Left renal cortex interstitium (tissue), 4 donors: ENCODE measurements at places on chromosomes 2 and 18.

GRCh38 chr2:68784188-68784587, 49.6 kb downstream of the ARHGAP25 start:
- no peak for DNase-seq

- no peak for DNase-seq
These were observed 555.4 kb downstream of the SLC4A3 start for GRCh38 chr2:220182790-220183189.

- no peak for DNase-seq
These were observed 28.4 kb downstream of the M1AP start for GRCh38 chr2:74619651-74620297.

- no peak for DNase-seq
These were observed 32.1 kb upstream of the NCKAP5 start for GRCh38 chr2:133600266-133600928.

- DNase-seq: no peak
These were observed 208.0 kb downstream of the GALR1 start for GRCh38 chr18:77457681-77458080.

- DNase-seq: no peak
These were observed 9.6 kb upstream of the DPYSL5 start for GRCh38 chr2:26838121-26838906.

- no peak for DNase-seq
These were observed 260.8 kb downstream of the TGIF1 start for GRCh38 chr18:3710712-3711301.

DNA sequence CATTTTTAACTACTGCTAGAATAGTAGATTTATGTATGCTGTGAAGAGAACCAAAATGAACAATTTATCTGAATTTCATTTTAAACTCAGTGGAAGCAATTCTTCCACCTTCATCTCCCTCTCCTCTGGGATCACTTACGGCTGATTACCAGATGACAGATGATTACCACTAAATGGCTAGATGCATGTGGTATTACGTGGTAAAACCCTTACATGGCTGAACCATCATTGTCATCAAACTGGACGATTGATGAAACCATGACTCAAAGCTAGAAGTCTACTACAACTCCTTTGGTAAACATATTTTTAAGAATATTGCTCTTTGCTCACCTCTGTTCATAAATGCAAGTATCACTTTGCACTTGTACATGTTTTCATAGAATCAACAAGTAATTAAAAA, 48.5 kb upstream of the DOCK10 start:
- no peak for DNase-seq

DNA sequence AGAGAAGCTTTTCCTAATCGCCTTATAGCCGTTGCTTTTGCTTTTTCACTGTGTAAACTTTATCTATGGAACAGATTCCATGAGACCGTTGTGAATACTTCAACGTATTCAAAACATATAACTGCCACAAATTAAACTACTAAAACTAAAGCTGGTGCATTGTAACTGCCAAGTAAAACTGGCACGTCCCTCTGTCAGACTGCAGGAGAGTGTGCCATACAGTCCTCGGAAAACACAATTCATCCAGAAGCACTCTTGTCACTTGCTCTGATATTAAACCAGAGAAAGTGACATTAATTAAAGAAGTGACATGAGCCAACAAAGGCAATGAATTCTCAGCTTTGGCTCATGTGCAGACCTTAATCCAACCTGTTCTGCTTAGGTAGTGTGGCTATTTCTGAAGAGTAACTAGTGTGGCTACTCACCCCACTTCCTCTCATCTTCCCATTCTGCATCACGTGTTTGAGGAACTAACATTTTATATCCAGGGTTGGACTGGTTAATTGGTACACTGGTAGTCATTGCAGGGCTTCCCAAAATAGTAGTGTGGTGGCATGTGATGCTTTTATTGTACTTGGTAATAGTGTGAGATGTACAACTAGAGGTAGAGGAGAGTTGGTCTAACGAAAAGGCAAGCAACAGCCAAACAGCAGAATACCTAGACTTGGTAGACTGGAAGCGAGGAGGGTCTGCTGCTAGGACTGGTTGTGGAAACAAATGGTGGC, 9.7 kb downstream of the VRK2 start:
- DNase-seq: no peak

GRCh38 chr2:173160618-173161017, 85.0 kb downstream of the MAP3K20 start:
- no peak for DNase-seq

DNA sequence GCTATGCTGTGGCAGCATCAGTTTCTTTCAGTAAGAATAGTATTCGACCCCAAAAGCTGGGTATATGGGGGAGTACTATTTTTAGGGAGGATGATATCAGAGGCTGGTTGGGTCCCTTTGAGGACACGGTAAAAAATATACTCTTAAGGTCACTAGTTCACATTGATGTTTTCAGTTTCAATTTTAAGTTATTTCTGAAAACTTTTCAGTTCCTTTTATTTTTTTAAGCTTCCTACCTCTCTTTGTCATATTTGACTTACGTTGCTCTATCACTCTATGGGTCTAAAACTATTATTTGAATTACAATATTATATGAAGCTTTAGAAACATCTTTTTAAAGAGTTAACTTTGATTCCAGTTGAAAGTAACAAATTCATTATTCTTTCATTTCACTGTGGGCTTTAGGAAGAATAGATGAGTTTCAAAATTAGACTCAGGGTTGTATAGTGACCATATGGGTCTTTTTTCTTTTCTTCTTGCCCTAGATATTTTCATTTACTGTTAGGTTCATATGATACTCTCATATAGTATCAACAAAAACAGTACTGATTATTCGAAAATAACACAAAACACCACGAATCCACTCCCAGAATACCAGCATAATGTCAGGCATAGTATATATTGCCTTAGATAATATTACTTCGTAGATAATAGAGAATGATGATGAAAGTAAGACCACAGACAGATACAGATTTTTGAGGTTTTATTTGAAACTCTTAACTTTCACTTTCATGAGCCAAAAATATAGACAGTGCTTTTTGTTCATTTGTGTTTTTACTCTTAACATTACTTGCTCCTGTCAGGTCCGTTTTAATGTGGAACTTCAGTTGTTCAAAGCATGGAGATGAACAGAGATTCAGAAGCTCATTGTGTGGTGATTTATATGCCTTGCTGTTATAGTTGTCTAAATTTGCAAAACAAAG, 9.8 kb downstream of the RMDN2 start:
- no peak for DNase-seq

GRCh38 chr18:34709104-34709503, 994 bp upstream of the DTNA start:
- DNase-seq: no peak

DNA sequence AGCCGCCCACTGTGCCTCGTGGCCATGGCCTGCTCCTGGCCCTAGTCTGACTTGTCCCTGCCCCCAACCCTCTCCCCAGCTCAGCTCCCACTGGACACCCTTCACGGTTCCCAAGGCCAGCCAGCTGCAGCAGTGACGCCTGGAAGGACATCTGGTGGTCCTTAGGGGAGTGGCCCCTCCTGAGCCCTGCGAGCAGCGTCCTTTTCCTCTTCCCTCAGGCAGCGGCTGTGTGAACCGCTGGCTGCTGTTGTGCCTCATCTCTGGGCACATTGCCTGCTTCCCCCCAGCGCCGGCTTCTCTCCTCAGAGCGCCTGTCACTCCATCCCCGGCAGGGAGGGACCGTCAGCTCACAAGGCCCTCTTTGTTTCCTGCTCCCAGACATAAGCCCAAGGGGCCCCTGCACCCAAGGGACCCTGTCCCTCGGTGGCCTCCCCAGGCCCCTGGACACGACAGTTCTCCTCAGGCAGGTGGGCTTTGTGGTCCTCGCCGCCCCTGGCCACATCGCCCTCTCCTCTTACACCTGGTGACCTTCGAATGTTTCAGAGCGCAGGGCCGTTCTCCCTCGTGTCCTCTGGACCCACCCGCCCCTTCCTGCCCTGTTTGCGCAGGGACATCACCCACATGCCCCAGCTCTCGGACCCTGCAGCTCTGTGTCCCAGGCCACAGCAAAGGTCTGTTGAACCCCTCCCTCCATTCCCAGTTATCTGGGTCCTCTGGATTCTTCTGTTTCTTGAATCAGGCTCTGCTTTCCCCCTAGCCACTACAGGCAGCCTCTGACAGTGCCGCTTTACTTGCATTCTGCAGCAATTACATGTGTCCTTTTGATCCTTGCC, 35.8 kb downstream of the ANO7 start:
- DNase-seq: no peak

- no peak for DNase-seq
These were observed 19.4 kb upstream of the CCNT2 start for GRCh38 chr2:134899204-134899603.

- DNase-seq: no peak
These were observed 11.7 kb upstream of the CNGA3 start for GRCh38 chr2:98334439-98335078.

DNA sequence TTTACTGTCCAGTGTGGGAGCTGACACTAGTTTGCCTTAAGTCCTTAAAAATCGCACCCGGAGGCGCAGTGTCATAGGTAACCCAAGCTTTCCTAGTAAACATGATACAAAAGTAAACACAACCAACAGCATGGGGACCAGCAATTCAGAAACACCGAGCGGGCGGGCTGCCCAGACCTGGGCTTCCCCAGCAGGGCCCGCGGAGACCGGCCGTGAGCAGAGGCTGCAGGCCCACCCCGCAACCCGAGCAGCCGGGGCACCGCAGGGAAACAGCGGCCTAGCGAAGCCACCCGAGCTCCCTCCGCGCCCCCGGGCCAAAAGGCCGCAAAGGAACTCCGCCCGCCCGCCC, 296 bp downstream of the TTC21B start:
- DNase-seq: no peak

- DNase-seq: no peak
These were observed 34.9 kb downstream of the PPM1B start for GRCh38 chr2:44203542-44203941.

DNA sequence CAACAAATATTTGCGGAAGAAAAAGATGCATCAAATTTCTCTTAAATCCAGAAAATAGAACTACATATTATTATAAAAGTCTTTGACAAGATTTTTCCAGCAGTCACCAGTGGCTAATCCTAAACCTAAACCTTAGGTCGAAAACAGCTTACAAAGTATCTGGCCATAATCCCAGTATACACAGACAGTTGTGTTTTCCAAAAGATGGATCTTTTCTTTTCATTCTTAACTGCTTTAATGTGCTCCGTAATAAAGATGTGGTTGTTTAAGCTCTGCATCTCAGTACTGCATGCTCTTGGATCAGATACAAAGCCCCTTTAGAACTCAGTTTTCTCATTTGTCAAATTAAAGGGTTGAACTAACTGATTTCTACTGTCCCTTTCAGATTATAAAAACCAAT, 247.8 kb downstream of the TXNL1 start:
- no peak for DNase-seq

DNA sequence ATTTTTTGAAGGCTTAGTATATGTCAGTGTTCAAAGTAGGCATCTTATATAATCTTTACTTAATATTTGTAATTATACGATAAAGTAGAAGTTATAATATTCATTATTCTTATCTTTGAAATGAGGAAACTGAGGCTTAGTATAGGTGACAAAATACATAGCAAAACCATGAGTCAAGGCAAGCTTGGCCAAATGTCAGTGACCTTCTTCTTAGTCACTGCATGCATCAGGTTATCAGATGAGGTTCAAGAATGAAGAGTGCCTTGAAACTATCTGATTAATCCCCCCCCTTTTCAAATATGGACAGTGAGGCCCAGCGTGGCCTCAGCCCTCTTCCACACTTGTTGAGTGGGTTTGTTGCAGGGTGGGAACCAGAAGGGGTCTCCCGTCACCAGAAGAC, 59.3 kb downstream of the PMAIP1 start:
- DNase-seq: no peak

DNA sequence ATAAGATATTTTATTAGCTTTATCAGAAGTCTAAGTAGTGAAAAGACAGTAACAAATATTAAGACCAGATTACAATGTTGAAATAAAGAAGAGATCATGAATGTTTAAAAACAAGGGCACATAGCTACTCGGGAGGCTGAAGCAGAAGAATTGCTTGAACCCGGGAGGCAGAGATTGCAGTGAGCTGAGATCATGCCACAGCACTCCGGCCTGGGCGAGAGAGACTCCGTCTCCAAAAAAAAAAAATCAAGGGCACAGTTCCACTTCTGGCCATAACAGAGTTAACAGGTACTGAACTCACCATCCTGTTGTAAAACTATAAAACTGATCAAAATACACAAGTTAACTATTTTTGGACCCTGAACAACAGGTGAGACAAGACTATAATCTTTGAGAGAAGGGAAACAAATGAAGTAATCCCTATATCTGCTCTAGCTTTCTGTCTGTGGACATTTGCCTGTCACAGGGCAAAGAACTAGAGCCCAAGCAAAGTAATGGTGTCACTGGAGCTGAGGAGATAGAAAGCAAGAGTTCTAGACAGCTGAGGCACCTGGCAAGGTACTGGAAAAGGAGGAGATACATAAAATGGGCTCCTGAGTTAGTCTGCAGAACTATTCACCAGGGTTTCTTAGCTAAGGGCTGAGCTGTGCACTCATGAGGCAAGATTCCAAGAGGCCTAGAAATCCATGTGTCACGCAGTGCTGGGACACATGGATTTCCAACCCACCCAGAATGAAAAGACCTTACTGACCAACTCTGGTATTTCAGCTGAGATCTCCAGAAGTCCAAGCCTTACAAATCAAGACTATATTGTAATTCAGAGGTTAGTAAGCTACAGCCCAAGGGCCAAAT, 15.2 kb downstream of the MMADHC start:
- no peak for DNase-seq

GRCh38 chr18:31209041-31209440, 46.4 kb upstream of the DSC1 start:
- no peak for DNase-seq

DNA sequence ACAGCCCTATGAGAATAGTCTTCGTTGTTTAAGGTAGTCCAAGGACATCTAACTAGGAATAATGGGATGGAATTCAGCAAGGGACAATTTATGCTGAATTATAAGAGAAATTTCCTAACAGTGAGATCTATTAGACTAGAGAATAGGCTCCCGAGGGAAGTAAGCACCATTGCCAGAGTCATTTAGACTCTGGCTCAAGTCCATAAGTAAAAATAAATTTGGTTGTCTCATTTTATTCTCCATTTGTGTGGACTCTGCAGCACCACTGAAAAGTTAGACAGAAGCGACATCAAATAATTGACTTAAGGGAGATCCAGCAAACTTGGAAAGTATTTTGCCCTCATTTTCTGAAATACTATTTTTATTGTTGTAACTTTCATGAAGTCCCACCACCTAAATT, 129.3 kb upstream of the SMIM21 start:
- DNase-seq: no peak

DNA sequence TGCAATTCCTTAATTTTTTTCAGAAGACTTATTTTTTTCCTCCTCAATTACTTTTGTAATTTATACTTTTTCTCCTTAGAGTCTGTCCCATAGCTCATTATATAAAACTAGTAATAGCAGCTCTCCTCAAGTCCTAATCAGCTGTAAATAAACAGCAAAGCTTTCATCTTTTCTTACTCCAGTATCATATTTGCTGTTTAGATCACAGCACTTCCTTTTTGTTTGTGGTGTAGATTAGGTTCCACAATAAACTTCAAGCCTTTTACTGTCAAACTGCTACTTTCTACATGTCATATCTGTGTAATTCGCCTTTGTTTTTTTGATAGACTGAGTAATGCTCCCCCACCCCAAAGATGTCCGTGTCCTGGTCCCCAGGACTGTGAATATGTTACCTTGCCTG, 25.5 kb downstream of the GCG start:
- DNase-seq: no peak
